Nasal cavity respiratory epithelium epithelial cell of viscerocranial mucosa (primary cell): ENCODE measurements at places on chromosomes 11 and 22. TPM values are rescaled to one million over a fixed set of nuclear protein-coding genes. Genes with fewer than 3 reads are reported as not detected.

The SCN4B gene
- total RNA-seq, result 0.68 and 2.6 TPM in 2 replicates

The CCDC15 gene
- 1.00 and 3.1 TPM in 2 replicates for total RNA-seq

The SLC29A2 gene
- 3.1 and 6.0 TPM in 2 replicates for total RNA-seq

The DUSP8 gene
- 1.6 and 1.7 TPM in 2 replicates for total RNA-seq

The GLYATL1 gene
- not detected in 2 replicates for total RNA-seq

The HTR3A gene
- total RNA-seq, result 0.14 TPM in 1 of 2 replicates, not detected in the other

The INSC gene
- total RNA-seq, result 0.43 and 0.68 TPM in 2 replicates
